T-cell (primary cell): ENCODE measurements at places on chromosomes 1 and 21. TPM values are rescaled to one million over a fixed set of nuclear protein-coding genes. Genes with fewer than 3 reads are reported as not detected.

- H3K4me1 ChIP-seq: no peaks in the 10 kb centered on the region
- no peak overlapping the region for H3K4me3 ChIP-seq
- no peak overlapping the region for H3K27ac ChIP-seq
Measured at GRCh38 chr21:39538453-39539042, 74.2 kb upstream of the B3GALT5 start.

DNA sequence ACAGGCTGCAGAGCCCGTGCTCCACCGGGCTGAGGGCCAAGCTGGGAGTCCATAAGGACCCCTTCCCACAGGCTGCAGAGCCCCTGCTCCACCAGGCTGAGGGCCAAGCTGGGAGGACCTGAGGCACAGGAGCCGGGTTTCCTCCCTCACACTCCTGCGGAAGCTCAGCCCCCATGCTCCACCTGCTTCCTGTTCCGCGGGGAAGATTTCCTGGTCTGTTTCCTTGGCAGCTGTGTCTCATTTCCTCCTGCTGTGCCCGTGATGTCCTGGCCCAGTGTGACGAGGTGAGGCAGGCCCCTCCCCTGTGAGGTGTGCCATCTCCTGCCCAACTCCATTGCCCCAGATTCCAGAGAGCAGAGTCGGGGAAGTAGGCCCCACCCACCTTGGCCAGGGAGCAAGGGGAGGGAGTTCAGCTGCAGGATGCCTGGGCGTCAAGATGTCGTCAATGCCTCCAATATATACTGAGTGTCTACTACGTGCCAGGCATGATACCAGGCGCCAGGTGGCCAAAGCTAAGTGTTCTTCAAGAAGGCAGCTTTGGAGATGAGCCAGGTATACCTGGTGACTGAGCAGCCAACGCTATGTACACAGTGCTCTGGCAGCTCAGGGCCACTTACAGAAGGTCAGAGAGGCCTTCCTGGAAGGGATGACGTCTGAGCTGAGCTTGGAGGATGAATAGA, 58.8 kb downstream of the NAV1 start:
- no peak overlapping the region for H3K4me3 ChIP-seq
- H3K27me3 ChIP-seq: peaks cover 19% of the 10 kb centered on the region
- no peak overlapping the region for H3K27ac ChIP-seq
- DNase-seq: no peak

The HTR6 gene
- total RNA-seq: 0.23 TPM

GRCh38 chr1:12712076-12712475, 3.8 kb upstream of the AADACL3 start:
- H3K27ac ChIP-seq: no peak overlapping the region
- no peak overlapping the region for H3K4me3 ChIP-seq
- no peaks in the 10 kb centered on the region for H3K36me3 ChIP-seq
- DNase-seq: no peak
- no peaks in the 10 kb centered on the region for H3K27me3 ChIP-seq

The NTRK1 gene
- total RNA-seq: 0.36 TPM

DNA sequence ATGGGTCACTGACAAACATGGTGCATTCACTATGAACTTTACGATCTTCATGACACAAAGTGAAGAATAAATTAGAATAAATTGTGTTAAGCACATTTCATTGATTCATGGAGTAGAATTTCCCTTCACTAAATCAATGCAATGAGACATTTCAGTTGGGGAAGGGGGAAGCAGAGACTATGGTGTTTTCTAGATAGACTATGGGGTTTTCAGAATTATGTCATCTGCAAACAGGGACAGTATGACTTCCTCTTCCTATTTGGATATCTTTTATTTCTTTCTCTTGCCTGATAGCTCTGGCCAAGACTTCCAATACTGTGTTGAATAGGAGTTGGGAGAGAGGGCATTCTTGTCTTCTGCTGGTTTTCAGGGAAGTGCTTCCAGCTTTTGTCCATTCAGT, 80.0 kb upstream of the C1orf105 start:
- no peaks in the 10 kb centered on the region for H3K27me3 ChIP-seq
- H3K4me3 ChIP-seq: no peak overlapping the region
- no peaks in the 10 kb centered on the region for H3K4me1 ChIP-seq
- DNase-seq: no peak
- H3K27ac ChIP-seq: no peak overlapping the region
